Tibial nerve (tissue), 4 donors: ENCODE measurements at places on chromosomes 1 and 21. TPM values are rescaled to one million over a fixed set of nuclear protein-coding genes. Genes with fewer than 3 reads are reported as not detected.

DNA sequence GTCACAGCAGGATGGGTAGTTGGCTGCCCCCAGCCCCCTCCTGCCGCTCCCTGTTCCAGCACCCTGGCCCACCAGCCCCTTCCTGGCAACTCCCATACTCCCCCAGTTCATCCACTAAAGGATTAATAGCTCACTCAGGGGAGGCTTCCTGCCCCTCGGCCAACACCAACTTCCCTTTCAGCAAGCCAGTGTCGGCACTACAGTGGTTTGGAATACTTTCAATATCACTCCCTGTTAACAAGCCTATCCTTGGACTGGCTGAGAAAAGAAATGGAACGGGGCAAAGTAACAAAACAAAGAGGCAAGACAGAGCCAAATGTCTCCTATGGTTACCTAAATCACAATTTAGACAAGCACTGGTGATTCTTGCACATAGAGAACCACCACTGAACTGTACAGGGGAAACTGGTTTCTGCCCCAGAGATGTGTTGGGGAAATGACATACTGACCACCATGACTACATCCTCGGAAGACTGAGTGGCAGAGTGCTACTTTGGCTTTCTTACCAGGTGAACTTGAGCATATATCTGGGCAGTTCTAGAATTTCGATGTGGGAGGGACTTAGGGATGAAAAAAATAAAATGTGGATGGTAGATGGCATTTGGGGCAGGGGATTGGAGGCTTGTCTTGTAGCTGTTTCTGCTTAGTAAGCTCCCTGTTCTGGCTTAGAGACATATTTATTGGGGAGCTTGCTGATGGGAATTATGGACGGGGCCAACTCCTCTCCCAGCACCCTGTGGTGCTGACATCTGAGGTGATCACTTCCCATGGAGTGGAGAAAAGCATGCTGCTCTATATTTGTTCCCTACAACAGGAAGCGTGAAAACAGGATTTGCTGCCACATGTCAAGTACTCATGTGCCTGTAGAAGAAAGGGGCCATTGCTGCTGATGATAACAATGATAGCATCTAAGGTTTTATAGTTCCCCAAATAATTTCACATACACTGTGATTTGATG is 7.1 kb upstream of the CAPN2 start:
- no peak overlapping the region for H3K4me3 ChIP-seq
- DNase-seq = no peak
- H3K4me1 ChIP-seq = peaks cover 16% of the 10 kb centered on the region
- no peaks in the 10 kb centered on the region for H3K27me3 ChIP-seq
- no peak overlapping the region for H3K27ac ChIP-seq
- H3K36me3 ChIP-seq = no peaks in the 10 kb centered on the region

- H3K4me3 ChIP-seq = no peak overlapping the region
- H3K27me3 ChIP-seq = peaks cover 77% of the 10 kb centered on the region
- DNase-seq = no peak
- no peaks in the 10 kb centered on the region for H3K36me3 ChIP-seq
- no peaks in the 10 kb centered on the region for H3K4me1 ChIP-seq
- no peak overlapping the region for H3K27ac ChIP-seq
These were observed 43.8 kb downstream of the RHBG start for GRCh38 chr1:156412653-156413321.

DNA sequence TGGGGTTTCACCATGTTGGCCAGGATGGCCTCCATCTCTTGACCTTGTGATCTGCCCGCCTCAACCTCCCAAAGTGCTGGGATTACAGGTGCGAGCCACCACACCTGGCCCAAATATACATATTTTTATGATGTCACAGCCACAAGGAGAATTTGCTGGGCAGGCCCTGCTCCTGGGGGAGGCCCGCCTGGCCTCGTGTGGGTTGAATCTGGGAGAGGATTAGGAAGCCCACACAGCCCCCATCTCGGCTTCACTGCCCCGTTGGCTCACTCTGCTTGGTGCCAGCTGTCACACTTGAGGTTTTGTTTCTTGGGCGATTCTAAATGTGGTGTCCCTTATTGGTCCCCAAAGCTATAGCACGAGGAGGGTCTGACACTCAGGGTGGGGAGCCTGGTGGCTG is 335.7 kb upstream of the AJAP1 start:
- no peaks in the 10 kb centered on the region for H3K36me3 ChIP-seq
- DNase-seq = no peak
- no peaks in the 10 kb centered on the region for H3K27me3 ChIP-seq
- no peaks in the 10 kb centered on the region for H3K4me1 ChIP-seq

DNA sequence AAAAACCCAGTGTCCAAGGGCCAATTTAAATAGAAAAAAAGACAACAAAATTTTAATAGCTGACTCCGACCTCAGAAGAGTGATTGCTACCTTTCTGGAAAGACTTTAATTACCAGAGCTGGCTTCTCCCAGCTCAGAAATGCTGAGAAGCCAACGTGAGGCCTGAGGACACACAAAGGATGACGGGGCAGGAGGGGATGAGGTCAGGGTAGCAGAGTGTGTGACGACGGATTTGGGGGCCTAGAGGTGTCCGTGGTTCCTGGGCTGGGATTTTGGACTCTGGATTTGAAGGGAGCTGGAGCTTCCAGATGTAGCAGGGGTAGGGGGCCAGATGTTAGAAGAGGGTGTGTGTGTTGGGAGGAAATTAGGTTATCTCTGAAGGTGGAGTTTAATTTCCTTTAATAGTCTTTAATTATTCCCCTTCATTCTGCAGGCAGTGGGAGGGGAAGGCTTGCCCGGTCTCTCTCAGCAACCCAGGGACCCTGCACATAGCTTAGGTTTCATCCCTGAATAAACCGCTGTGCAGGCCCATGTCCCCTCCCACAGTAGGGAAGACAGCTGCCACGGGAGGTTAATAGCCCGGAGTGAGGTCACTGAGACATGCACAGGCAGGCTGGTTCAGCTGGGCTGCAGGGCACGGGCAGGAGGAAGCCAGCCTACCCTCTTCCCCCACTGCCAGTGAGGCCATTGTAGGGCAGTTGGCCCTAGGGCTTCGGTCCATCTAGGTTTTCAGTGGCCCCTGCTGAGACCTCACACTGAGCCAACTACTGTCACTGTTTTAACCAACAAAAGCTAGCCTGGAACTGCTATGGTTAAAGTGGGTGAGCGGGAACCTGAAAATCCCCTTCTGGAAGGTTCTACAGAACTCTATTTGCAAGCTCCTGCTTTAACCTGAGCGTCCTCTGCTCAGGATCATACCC is 3.8 kb upstream of the PADI3 start:
- no peaks in the 10 kb centered on the region for H3K27me3 ChIP-seq
- no peak overlapping the region for H3K27ac ChIP-seq
- no peaks in the 10 kb centered on the region for H3K4me1 ChIP-seq
- no peak overlapping the region for H3K4me3 ChIP-seq

GRCh38 chr1:115912116-115912515 is 64.2 kb upstream of the SLC22A15 start:
- no peaks in the 10 kb centered on the region for H3K36me3 ChIP-seq
- no peaks in the 10 kb centered on the region for H3K4me1 ChIP-seq
- H3K4me3 ChIP-seq = no peak overlapping the region
- H3K27me3 ChIP-seq = no peaks in the 10 kb centered on the region

DNA sequence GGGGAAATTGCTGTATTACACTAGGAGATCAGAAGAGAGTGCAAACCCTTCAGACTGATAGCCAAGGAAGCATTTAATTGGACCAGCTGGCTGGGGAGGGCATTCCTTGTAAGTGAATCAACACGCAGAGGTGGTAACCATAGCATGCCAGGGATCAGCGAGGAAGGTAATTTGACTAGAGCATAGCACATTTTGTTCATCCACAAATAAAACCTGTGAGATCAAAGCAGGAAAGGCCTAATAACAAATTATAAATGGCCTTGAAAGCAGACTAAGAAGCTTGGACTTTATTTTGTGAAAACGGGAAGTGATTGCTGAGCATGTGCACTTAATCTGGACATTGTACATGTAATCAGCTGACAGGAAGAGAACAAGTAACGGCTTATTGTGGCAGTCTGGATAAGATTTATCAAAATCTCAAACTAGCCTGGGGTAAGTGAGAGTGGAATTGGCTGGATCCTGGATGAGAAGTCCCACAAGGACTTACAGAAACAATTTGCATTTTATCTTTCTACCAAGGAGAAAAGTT is 11.7 kb upstream of the CD55 start:
- no peaks in the 10 kb centered on the region for H3K36me3 ChIP-seq
- DNase-seq = no peak
- H3K27me3 ChIP-seq = no peaks in the 10 kb centered on the region
- peak overlapping the region; percentile 60 for H3K27ac ChIP-seq
- no peaks in the 10 kb centered on the region for H3K4me1 ChIP-seq

Gene ADGRL4
- 48.0 TPM for total RNA-seq
